Calu3 (cell line): ENCODE measurements at places on chromosomes 6 and 20.

- no peak for DNase-seq
Observed at GRCh38 chr20:58494923-58495622, 20.1 kb downstream of the APCDD1L start.

GRCh38 chr20:2524709-2525506, 11.5 kb upstream of the TMC2 start:
- no peak for DNase-seq

- no peak for DNase-seq
Observed at GRCh38 chr20:60888771-60889170, 363.3 kb upstream of the CDH4 start.

DNA sequence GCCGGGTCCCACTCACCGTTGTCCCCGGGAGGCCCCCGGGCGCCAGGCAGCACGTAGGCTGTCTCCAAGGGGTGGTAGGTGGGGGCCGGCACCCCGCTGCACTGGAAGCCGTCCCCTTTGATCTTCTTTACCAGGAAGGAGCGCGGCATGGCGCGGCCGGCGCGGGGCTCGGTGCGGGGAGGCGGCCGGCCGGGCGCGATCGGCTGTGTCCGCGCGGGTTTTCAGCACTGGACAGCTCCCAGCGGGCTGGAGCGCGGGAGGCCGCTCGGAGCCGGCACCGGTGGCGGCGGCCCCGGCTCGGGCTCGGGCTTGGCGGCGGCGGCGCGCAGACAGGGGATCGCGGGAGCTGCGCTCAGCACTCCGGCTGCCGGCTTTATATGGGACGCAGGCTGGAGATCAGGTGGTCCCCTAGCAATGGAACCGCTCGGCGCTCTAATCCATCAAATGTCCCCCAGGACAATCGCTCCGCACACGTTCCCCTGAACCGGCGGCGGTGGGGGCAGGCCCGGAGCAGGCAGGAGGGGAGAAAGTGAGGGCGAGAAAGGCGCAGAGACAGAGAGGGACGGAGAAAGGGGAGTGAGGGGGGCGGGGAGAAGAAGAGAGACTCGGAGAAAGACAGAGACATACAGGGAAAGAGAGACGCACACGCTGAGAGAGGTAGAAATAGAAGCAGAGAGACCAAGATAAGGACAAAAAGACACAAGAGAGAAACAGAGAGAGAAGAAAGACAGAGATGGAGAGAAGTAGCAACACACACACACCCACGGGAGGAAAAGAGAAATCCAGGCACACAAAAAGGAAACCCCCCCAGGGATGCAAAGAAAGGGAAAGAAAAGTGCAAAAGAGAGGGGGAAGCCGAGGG, at the start of gene SCRT2:
Gene SCRT2 (minus strand): TSS at position 350 of the 862 bp plus-strand sequence. CDS start 201 bp downstream, at position 149.
- peak; percentile 77 for DNase-seq

- DNase-seq = peak; percentile 79
Observed at GRCh38 chr6:30763618-30764489, 19.5 kb upstream of the IER3 start.
